ENCODE measurements at places on chromosomes 2 and 18.

DNA sequence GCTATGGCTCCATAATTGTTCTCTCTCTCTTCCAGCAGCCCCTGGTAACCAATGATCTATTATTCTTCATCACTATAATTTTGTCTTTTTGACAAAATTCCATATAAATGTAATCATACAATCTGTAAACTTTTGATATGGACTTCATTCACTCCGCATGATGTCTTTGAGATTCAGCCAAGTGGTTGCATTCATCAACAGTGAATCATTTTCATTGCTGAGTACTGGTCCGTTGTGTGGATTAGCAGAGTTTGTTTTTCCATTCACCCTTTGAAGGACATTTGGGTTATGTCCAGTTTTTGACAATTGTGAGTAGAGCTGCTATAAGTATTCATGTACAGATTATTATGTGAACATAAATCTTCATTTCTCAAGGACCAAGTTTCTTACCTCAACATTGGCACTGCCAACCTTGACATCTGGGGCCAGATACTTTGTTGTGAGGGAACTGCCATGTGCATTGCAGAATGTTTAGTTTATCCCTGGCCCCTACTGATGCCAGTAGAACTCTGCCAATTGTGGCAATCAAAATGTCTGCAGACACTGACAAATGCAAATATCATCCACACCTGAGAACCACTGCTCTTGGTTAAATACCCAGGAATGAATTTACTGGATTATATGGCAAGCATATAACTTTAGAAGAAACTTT is 48.4 kb upstream of the BCL2L11 start:
- DNase-seq, result no peak

DNA sequence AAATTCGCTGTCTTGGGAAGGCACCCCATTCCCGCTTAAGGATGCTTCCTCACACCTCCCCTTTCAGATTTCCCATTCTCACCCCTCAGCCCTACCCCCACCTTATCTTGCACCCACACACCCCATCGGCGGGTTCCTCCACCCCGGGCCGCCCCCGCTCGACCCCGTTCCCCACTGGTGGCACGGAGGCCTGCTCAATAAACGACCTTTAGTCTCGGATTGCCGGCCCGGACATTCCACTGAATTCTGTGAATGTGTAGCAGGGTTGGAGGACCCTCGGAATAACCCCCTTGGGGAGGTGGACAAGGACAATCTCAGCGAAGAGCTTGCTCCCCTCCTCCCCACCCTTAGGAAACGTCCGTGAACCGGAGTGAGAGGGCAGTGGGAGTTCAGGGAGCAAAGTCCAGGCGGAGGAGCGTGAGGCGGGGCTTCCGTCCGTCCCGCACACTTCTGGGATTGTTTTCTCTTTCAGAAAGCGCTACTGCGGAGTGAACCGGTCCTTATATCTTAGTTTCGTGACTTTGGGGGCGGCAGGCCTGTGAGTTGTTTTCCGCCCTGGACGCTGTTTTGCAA is 2.8 kb upstream of the LBX2 start:
- DNase-seq, result no peak

DNA sequence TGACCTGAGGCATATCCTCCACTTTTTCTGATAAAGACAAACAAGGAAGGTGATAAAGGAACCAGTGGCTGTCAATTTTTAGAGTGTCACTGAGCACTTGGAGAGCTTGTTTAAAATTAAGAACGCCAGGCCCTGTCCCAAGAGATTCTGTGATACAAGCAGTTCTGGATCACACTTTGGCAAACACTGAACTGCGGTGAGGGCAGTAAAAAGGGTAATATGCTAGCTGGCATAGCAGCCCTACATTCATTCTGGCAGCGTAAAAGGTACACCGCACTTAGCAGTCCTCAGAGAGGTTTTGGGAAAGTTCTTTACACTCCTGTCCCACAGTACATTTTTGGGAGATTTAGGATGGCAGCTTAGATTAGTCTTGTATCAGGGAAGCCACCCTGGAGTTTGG is 101.3 kb upstream of the CCDC150 start:
- DNase-seq, result no peak

DNA sequence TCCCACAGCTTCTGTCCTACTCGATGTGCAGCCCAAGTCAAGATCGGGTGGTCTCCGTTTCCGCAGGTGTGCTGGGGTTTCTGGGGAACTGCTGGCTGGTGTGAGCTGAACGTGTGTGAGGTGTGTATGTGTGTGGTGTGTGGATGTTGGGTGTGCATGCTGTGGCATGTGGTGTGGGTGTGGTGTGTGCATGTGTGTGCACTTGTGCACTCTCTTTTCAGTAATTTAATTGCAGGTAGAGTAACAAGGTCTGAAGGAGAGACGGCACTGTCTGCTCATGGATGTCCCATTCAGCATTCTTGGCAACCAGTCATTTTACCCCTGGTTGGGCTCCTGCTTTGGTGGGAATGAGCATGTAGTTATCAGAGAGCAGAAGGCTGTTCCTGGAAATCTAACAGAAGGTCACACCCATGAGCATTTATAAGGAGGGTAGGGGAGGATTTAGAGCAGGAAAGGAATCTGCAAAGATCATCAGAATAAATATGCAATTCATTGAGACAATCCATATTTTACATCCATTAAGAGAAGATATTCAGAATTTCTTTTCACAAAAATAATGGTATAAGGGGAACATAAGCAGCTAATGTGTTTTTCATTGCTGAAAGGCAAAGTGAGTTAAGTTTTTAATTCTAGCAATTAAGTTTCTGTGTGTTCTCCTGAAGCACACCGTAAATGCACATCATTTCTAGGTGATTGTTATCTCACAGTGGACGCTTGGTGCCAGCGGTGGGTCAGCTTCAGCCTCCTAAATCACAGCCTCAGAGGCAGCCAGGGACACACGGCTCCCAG is 60.7 kb downstream of the ADI1 start:
- no peak for DNase-seq

GRCh38 chr18:74115046-74115445 is 32.6 kb downstream of the FBXO15 start:
- DNase-seq, result no peak

GRCh38 chr2:109560265-109560664 is 53.5 kb downstream of the SEPTIN10 start:
- no peak for DNase-seq

DNA sequence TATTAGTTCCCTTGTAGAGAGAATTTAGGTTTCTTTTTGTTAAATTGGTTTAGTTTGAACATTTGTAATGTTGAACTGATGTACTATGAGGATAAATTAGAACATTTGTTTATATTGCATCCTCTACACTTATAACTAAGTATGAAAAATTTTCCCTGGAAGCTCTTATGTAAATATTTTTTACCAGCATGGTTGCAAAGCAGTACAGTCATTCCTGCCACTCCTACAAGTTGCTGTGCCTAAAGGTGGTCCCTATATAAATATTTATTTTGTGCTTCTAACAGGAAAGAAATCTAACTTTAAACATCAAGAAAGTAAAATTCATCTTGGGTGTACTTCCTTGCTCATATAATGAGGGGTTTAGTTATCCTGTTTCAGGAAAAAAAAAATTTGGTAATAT is 14.2 kb downstream of the TWSG1 start:
- no peak for DNase-seq

GRCh38 chr2:237299906-237300305 is 114.1 kb downstream of the COL6A3 start:
- no peak for DNase-seq

DNA sequence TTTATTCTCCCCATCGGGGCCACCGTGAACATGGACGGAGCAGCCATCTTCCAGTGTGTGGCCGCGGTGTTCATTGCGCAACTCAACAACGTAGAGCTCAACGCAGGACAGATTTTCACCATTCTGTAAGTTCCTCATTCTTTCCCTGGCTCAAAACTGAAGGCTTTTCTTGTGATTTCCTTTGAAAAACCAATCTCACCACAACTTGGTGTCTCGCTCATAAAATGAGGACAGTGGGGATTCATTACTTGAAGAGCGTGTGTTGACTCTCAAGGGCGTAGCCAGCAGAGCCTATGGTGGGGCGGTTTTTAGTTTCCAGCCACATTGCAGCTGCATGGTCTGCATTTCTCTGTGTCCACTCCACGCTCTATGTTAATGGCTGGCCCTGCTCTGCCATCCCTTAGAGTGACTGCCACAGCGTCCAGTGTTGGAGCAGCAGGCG is 29.0 kb downstream of the SLC1A4 start:
- DNase-seq, result no peak
